Ascending aorta (tissue), 2 donors: ENCODE measurements at places on chromosomes 13 and 19.

DNA sequence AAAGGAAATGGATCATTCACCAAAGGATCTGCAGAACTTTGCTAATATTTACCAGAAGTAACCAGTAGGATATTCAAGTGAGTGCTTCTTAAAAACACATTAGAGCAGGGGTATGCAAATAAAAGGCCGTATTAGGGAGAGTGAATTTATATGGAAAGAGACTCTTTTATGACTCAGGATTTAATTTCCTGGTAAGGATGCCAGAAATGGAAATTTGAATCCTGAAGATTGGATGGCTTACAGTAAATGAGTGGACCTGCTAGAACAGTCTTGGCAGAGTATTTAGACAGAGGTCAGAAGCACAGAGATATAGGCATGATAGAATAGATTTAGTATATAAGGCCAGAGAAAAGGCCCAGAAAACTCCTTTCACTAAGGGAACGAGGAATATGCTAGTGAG lies 201.6 kb downstream of the SLITRK5 start:
- no peak for DNase-seq

- no peak for DNase-seq
Measured at GRCh38 chr13:63942372-63942771, 2526.7 kb upstream of the PCDH20 start.

- no peak for DNase-seq
Measured at GRCh38 chr13:79749984-79750551, 269.1 kb downstream of the NDFIP2 start.

DNA sequence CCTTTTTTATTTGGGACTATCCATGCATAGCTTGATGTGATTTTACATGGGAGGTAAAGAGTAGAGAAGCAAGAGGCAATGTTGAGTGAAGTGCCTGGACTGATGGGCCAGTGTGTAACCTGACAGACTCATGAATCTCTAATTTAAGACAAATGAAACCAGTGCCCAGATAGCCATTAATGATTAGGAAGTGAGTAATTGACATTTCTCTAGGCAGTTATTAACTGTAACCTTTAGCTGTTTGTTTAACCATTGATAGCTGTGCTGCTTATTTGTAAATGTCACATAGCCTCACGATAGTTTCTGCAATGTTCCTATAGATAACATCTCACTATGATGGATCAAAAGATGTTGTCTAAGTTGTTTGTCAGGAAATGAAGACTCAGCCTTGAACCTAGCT lies 1047.5 kb upstream of the SPRY2 start:
- no peak for DNase-seq

DNA sequence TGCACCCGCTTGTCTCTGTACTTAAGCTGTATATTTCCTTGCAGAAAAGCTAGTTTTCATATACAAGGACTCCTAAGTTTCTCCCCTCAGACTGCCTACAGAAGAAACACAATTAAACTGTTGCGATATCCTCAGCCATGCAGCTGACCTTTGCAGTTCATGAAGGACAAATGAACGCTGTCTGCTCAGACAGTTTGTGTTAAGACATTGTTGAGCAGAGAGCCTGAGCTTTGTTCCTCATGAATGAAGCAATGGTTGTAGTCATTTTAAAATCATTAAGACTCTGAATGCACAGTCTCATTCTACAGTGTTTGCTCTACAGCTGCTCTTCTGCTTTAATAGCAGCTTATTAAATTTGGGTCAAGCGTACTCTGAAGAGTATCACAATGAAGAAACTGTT lies 23.2 kb upstream of the MAB21L1 start:
- no peak for DNase-seq

DNA sequence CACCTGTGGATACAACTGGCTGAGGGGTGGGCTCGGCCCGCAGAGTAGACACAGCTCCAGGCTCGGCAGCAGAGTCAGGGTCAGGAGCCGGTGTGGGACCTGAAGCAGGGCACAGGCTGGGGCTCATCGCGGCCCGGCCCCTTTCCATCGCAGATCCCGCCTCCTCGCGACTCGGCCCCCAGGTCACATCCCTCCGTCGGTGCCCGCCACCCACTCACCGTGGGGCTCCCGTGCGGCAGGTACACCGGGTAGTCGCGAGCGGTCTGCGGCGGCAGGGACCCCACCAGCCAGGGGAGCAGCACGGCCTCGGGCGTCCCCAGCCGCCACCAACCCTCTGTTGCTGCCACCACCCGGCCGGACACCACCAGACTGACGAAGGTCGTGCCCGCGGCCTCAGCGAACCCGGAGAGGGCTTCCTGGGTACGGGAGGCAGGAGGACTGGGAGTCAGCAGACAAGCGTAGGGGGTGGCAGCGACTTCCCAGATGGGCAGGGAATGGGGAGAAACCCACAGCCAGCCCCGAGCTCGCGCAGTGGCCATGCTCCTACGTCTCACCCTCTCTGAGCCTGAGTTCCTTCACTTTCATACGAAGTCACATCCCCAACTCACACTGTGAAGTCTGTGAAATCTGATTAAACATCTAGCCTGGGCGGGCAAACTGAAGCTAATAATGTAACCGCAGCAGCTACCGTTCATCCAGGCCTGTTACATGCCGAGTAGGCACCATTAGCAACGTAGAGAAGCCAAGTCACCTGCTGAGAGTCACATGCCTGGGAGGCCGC lies 3.7 kb downstream of the FUZ start:
- DNase-seq: no peak

DNA sequence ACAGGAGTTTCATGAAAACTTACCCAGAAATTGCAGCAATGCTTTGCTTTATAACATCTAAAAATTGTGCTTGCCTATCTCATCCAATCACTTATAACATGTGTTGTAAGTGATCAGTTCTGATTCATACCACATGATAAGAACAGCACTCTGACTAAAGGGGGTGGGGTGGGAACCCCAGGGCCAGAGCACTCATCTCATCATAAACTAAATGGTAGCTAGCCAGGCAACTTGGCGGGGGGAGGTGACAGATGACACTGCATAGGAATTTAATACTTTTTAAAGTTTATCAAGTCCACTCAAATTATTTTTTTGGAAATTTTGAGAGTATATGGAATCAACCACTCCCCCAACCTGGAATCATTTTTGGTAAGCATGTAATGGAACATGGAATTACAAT lies 42.1 kb downstream of the FOXO1 start:
- DNase-seq: no peak

DNA sequence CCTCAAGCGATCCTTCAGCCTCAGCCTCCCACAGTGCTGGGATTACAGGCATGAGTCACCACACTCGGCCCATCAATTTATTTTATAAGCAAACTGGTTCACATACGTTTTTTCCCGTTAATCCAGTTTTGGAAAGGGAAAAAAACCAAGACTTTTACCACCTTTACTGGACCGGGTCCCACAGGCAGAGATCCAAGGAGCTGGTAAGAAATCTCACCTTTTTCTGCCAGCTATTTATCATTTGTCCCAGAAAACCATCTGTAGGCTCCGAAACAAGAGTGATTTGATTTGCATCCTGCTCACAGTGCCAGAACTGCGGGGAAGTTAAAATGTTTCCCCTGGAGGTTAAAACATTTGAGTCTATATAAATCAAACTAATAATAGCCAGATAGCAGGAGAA lies 6.3 kb upstream of the FUT2 start:
- DNase-seq: no peak

GRCh38 chr19:56360841-56361240 lies 32.5 kb downstream of the ZNF582 start:
- no peak for DNase-seq

DNA sequence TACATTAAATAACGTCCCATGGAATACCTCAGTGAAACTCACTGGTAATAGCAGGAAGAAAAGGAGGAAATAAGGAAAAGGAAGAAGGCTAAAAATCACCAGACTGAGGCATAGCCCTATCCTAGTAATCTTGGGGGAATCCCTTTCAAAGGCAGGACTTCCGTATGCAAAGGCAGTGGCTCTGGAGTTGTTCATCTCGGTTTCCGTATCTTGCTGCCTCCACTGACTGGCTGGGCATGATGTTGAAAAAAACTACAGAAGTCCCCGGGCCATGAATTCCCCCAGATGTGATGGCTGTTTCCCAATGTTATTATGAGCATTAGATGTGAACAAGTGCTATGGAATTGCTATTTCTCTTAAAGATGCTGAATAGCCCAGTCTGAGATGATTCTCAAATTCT lies 5.5 kb downstream of the FPR2 start:
- no peak for DNase-seq

DNA sequence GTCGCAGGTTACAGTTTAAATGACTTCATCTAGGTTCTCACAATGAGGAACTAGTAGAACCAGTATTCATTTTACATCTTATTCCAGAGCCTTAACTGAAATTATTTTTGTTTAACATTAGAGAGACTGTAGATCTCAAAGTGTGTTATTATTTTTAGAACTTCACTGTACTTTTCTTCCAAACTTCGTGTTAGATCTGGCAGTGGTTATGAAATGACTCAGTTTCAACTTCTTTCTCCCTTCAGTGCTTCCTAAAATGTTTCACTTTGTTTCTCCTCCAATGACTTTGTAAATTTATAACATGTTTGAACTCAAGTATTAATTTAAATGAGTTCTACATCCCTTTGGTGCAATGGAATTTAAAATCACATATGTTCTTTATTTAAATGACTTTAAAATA lies 139.3 kb downstream of the PCDH9 start:
- DNase-seq: no peak

GRCh38 chr19:46915386-46915785 lies 54.6 kb downstream of the ARHGAP35 start:
- no peak for DNase-seq

DNA sequence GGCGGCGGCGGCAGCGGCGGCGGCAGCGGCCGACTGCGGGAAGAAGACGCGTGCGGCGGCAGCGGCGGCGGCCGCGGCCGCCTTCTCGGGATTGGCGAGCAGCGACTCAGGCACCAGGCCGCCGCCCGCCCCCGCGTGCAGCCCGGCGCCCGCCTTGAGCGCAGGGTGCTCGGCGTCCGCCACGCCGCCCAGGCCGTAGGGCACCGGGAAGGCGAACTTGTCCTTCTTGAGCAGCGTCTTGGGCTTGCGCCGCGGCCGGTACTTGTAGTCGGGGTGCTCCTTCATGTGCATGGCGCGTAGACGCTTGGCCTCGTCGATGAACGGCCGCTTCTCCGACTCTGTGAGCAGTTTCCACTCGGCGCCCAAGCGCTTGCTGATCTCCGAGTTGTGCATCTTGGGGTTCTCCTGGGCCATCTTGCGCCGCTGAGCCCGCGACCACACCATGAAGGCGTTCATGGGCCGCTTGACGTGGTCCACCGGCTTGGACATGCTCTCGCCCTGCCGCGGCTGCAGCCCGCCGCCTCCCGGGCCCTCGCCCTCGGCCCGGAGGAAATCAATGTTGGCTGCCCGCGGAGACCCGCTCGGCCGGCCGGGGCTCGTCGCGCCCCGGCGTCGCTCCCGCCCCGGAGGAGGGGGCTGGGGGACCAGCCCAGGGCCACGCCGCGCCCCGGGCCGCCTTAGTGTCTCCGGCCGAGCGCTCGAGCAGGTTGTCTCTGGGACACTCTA lies 621 bp downstream of the SOX21 start:
- DNase-seq: no peak

DNA sequence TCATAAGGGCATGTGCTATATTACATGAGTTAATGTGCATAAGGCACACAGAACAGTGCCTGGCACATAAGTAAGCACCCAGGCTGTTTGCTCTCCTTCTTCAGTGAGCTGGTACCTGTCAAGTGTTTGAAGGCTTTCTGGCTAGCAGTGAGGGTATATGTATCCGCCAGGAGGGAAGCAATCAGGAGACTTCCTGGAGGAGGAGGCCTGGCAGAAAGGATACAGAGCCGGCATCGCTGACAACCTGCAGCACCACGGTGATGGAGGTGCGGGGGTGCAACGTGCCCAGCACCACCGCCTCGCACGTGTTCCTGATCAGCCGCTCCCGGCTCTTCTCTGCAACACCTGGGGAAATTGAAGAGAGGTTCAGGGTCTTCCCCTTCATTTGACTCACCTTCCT lies 5.5 kb downstream of the EXOSC5 start:
- no peak for DNase-seq

DNA sequence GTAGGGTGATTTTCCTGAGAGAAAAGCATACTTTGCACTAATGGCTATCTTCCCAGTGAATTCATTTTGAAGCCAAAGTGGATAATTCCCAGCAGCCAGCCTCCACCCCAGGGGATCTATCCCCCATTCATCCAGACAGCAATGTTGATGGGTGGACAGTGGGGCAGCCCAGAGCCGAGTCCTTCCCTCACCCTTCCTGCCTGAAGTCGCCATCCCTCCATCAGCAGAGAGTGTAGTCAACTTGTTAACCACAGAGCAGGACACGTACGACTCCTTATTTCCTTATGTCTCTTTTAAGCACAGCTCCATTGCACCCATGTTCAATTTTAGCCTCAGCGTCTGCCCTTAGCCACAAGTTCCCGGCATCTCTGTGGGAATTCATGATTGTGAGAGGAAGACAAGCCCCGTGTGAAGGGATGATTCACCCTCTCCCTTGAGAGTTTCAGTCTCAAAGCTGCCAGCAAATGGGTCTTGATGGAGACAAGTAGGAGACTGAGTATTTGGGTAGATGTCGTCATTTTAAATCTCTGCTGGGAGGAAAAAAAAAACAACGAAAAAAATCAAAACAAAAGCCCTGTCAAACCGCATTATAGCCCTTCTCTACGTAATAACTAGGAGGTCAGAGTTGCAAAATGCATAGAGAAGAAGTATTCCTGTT lies 58.3 kb upstream of the MEDAG start:
- DNase-seq: peak; percentile 90

GRCh38 chr13:44732503-44733098 lies 156.5 kb upstream of the TSC22D1 start:
- no peak for DNase-seq

- no peak for DNase-seq
Measured at GRCh38 chr13:26538363-26539317, 18.8 kb upstream of the WASF3 start.

- no peak for DNase-seq
Measured at GRCh38 chr13:64672751-64673150, 2557.4 kb downstream of the PCDH9 start.

DNA sequence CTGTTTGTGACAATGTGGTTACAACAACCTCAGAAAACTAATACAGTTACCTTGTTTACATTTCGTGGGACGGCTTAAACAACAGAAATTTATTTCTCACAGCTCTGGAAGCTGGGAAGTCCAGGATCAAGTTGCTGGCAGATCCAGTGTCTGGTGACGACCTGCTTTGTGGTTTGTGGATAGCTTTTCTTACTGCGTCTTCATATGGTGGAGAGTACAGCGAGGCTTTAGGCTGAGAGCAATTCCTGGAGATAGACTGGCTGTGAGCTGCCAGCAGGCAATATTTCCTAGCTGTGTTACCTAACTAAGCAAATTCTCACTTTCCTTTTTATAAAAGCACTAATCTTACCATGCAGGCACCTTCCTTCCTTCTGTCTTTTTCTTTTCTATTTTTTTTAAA lies 1203.5 kb upstream of the PRR20A start:
- no peak for DNase-seq
